NCI-H2029 treated with DMSO at 0.1 percent for 48 hours (cell line): ENCODE measurements at places on chromosomes 16 and 17.

DNA sequence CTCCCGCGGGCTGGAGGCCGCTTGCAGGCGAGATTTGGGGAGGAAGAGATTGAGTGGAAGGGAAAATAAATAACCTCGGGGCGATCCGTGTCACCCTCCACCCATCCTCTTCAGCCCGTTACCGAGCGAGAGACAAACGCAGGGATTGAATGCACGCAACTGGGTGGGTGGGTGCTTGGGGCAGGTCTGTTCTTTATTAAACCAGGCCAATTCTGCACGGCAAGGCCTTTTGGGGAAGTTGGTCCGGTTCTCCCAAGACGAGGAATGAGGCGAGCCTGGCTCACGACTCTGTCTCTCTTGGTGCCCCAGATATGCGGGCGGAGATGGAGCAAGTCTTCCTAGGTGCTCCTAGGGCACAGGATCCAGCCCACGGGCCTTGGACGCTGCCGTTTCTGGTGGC, 396 bp upstream of the HOXB7 start:
- DNase-seq, result no peak

DNA sequence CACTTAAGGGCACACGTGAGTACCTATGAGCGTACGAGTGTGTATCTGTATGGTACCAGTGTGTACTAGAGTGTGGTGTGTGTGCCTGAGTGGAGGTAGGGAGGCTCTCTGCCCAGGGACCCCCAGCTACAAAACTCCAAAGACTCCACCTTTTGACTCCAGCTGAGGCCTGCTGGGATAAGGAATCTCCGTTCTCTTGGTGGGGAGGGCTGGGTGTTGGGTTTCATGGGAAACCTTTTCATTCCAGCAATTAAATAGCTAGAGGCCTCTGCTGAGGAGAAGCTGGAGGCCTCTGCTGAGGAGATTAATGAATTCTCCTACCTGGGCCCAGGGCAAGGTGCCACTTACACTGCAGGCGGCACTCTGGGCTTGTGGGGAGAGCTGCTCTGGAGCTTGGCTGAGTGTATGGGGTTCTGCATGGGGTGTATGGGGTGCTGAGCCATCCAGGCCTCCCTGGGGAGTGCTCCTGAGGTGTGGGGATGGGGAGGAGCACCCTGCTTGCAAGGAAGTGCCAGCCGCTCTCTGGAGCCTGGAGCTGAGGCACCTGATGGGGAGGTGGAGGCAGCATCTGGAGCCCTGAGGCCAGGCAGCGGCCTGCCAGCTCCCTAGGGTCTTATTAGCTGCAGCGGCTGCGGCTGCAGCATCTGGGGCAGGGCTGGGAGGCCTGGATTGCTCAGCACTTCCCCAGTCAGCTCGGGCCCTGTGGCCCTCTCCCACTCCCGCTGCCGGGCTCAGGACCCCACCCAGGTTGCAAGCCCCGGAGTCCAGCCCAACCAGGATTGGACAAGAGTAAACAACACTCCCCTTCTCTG, 4.6 kb downstream of the ANKRD13B start:
- DNase-seq, result no peak

DNA sequence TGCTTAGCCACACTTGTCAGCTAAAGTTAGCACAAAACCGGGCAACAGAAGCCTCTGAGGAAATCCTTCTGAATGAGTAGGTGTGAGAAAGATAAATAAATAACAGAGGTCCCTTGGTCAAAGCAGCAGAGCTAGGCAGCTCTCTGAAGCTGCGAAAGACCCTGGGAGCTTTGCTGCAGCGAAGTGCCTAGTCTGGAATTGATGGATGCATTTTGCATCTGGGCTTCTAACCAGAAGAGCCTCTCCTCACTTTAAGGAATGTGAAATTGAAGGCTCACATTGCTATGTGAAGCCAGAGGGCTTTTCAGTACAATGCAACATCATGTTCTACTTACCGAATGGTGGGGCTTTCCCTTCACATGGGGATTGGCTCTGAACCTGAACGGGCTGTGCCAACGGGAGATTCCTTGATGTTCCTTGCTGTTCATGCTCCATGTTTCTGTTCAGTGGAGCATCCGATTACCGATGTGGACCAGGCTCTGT, 274.6 kb downstream of the HS3ST3B1 start:
- DNase-seq, result no peak

GRCh38 chr17:40064971-40065768, 2.4 kb downstream of the THRA start:
- DNase-seq, result no peak

DNA sequence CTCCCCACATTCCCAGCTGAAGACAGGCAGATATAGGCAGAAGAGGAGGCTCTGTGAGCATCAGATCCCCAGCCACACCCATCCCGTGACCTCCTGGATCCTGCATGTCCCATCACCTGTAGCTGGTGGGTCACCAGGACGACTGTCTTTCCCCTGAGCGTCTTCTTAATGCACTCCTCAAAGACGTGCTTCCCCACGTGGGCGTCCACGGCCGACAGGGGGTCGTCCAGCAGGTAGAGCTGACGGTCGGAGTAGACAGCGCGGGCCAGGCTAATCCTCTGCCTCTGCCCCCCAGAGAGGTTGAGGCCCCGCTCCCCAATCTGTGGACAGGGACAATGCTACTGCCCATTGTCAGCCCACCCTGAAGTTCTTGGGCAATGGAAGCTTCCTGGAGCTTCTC, 40.5 kb downstream of the ABCC12 start:
- no peak for DNase-seq

- no peak for DNase-seq
Observed at GRCh38 chr16:5215901-5216300, 118.3 kb upstream of the EEF2KMT start.

DNA sequence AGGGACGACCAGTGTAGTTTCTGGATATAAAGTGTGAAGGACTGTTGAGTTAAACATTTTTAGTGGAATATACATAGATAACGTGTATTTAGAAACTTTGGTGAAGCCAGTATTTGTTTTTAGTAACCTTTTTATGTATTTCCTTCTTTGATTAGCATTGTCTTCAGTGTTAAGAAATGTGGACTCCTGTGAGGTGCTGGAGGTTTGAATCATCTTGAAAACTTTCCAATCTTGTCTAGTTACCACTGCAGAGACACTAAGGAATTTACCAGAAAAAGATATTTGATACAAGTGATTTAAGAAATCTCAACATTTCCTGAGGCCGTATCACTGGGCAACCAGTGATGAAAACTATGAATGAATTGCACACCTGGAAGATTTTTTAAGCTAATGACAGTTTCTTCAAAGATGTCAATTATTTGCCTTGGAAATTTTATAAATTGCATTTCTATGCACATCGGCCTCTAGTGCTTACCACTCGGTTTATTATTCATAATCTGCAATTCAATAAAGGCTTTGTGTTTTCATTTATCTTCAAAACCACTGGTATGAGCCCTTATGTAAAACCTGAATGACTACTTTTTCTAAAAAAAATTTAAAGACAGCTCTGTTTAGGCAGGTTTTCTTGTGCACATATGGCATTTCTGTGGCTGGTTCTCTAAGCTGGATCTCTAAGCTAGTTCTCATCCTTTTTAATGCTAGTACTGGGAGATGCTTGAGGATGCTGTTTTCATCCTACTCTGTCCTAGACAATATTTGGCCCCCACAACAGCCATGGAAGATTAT, 31.4 kb upstream of the ADCY7 start:
- DNase-seq, result no peak

DNA sequence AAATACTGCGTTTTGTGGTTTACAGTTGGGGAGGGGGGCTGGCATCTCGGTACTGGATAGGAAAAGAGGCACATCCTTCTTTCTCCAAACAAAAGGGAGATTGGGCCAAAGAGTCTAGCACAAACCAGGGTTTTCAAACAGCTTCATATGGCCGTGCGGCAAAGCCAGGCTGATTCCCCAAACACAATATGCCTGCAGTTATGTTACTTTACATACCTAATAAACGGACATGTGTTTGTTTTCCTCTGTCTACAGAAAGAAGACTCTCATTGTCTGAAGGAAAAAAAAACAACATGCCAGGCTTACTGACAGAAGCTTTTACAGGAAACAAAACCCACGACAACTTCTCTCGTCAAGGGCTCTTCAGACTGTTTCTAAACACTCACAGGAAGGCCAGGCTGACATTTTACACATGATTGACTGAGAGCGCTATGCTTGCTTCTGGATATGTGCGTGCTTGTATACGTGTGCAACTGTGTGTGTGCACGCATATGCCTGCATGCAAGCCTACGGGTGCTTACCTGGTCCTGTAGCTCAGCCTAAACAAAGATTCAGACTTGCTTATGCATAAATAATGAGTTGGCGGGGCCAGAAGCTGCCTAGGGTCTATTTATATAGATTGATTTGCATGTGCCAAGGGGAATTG, 461.0 kb upstream of the C16orf82 start:
- peak; percentile 84 for DNase-seq

DNA sequence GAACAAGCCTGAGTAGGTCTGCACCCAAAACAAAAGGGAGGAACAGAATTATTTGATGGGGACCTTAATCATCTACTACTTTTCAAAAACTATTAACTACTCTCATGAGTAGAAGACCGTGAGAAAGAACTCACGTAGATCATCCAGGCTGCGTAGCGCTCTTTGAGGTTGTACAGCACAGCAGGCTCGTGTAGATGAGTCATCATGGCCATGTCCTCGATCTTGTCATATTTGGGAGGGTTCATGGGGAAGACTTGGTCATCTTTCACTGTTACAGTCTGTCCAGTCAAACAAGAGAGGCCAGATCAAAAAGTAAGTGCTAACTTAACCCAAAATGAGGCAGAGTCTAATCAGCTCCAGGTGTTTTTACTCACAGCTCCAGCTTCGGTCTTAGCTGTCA, 2.3 kb downstream of the MYH1 start:
- DNase-seq, result no peak

DNA sequence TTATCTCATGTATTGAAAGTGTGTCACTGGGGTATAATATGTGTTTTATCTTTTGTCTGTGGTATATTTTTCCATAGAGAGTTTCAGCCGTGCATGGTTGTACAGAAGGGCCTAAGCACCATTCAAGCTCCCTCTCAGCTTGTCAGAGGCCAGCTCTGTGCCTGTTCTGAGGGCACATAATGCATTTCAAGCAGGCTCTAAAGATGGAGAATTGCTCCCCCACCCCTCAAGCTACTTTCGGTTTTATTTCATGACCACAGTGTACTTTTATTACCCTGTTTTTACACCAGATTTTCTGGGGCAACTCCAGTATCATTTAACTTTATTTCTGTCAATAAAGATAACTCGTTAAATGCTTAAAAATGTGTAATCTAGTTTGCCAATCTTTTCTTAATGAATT, 131.7 kb downstream of the SHISA6 start:
- DNase-seq, result no peak

GRCh38 chr16:67647111-67647651, 2.2 kb downstream of the CARMIL2 start:
- DNase-seq, result no peak

DNA sequence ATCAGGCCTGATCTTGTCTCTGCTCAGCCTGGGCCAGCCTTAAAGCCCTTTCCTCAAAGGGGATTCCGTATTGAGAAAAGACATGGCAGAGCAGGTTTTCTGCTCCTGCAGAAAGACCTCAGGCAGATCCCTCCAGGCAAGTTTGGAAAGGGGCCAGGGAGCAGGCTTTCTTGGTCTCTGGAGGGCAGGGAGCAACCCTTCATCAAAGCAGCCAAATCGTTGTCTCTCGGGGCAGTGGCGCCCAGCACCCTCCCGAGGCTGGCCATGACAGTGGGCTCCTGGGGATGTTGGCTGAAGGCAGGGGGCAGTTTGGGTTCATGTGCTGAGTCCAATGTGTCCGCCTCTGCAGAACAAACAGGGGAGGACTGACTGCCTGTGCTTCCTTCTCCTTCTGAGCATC, 168.4 kb upstream of the WSCD1 start:
- DNase-seq, result no peak

GRCh38 chr17:48577330-48577945, 712 bp downstream of the HOXB4 start:
- no peak for DNase-seq

- DNase-seq, result no peak
Observed at GRCh38 chr17:79977708-79978547, 57.7 kb downstream of the TBC1D16 start.

GRCh38 chr17:71799657-71800056, 321.2 kb upstream of the SOX9 start:
- DNase-seq, result no peak

DNA sequence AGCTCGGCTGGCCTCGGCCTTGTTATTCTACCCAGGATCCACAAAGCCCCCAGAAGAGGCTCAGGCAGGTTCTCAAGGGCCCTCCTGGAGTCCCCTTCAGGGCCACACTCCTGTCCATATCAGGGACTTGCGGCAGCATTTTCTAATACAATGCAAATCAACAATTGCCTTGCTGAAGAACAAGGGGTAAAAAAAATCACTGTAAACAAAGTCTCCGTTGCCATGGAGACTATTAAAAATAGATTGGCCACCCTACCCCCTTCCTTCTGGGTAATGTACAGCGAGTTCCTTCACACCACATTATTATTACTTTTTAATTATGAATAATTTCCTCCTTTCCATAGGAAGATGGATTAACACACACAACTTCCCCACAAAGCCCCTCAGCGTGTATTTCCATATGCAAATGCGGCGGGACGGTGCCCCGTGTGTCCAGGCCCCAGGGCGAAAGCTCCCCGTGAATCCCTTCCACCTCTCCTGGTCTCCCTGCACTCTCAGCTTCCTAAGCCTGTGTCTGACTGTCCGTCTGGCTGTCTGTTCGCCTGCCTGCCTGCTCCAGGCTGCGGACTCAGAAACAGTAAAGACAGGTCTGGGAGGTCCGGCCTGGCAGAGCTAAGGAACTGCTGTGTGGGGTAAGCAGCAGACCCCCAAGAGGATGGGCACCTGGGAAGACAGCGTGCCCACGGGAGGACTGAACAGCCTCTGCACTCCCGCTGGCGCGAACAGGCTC, 196.6 kb downstream of the RBFOX3 start:
- DNase-seq, result peak; percentile 16

DNA sequence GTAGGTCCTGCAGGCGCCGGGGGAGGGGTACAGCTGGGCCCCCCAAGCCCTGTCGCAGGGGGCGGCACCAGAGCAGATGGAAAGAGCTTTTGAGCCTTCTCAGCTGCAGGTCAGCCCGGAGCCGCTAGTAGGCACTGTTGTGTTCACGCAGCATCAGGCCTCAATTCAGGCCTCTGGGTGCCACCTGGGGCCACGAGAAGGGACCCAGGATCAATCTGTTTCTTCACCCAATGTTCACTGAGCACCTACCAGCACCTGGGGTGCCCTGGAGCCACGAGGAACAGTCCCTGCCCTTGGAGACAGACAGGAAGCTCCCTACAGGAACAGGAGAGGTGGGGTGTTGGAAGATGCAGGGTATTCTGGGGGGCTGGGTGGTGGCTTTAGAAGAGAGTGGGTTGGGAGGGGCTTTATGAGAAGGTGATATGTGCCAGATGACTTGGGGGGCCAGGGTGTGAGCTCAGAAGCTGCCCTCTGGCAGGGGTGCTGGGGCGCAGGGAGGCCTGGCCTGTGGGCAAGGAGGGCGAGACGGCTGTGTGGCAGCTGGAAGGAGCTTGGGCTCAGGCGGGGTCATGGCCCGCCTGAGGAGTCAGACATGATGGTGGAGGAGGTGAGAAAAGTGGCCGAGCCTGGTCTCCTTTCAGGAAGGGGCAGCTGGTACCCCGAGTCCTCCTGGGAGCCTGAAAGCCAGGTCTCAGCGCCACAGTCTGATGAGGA, 121.9 kb upstream of the GSE1 start:
- no peak for DNase-seq
